ENCODE measurements at places on chromosomes 16 and 17. TPM values are rescaled to one million over a fixed set of nuclear protein-coding genes. Genes with fewer than 3 reads are reported as not detected.
A peak's percentile ranks its signal among the peaks of the same experiment; 100 is the strongest.

Gene TBC1D3C
- not detected for total RNA-seq

Gene KRT32
- not detected for total RNA-seq

Gene PALB2
- total RNA-seq: 9.5 TPM

Gene MC1R
- 2.8 TPM for total RNA-seq

Gene KRTAP3-2
- total RNA-seq: not detected

Gene ABCA6
- total RNA-seq: 0.58 TPM

Gene CBLN1
- total RNA-seq: 0.23 TPM

Gene TBC1D16
- total RNA-seq: 30.5 TPM

Gene HYDIN
- not detected for total RNA-seq

Gene TP53TG3
- total RNA-seq: not detected

Gene GP2
- not detected for total RNA-seq

Gene NKD1
- total RNA-seq: under 0.01 TPM

DNA sequence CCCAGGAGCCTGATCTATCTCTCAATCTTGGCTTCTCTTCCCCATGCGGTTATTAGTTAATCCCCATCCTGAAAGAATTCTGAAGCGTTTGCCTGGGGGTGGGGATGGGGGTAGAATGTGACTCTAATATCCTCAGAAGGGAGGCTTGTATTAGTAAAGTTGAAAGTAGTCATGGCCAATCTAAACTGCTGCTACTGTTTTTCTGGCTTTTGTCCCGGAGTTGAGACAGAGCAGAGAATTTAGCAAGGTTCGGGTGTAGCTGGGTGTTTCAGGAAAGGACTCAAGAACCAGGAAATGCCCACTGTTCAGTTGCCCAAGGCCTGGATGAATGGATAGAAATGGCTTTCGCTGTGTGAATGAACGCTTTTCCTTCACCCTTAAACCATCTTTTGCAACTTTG, 17.6 kb upstream of the ITGAM start:
- no peak for DNase-seq

- no peak for DNase-seq
Observed at GRCh38 chr17:62832405-62832804, 24.3 kb upstream of the MARCHF10 start.

DNA sequence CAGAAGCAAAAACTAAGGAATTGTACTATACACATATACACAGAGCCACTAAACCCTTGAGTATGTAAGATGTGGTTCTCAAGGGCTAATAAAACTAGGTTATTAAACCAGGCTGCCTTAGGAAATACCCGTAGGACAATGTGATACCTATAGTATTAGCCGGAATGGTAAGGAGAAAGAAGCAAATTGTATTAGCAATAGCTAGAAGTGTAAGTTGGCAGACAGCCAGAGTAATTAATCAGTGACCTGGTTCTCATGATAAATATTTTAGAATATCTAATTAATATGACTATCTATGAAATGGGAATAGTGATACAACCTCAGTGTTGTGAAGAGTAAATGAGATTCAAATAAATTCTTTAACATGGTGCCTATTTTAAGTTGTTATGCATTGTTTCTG, 18.6 kb downstream of the GDPD1 start:
- DNase-seq: no peak

DNA sequence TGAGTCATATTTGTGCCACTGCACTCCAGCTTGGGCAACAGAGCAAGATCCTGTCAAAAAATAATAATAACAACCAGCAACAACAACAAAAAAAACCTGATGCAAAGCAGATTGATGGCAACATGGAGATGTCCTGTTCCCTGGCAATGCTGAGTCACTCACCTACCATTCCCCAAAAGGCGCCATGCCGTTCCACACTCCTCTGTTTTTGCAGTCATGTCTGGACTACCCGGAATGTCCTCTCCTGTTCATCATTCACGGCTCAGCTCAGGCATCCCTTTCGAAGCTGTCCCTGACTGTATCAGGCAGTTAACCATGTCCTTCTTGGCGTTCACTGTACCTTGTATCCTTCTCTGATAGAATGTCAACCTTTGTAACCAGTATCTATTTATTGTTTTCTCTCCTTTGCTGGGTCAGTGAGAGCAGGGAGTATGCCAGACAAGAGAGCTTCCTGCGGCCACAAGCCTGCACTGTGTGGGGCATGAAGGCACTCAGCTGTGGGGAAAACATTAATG, 147.7 kb downstream of the ABCC12 start:
- DNase-seq: no peak

DNA sequence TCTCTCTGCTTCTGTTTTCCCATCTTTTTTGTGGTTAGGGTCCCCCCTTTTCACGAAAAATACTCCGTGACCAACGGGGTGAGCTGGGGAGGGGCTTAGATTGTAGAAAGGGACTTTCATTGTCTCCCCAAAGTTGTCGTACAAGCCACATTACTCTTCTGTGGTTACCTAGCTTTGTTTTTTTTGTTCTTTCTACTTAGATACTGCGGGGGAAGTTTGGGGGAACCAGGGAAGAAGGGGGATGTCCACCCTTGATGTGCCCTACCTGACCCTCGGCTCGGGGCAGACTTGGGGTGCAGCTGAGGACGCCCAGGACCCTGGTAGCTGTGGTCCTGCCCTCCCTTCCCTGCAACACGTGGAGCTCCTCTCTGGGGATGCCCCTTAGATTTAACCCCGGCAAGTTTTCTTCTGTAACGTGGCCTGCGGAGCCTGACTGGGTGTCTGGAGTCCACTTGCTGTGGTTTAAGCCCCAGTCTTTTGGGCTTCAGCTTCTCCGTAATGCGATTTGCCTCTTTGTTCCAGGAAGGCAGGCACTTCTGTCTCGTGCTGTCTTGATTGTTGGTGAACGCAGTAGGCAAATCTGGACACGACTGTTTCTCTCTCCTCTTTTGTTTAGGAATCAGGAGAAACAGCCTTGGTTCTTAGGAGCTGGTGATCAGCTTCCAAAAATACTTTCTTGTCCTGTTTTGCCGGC, 892 bp downstream of the ABCC1 start:
- no peak for DNase-seq

GRCh38 chr17:82497483-82498405, 21.8 kb upstream of the FOXK2 start:
- DNase-seq: no peak

GRCh38 chr17:37359682-37360188, 16.1 kb upstream of the C17orf78 start:
- no peak for DNase-seq

- DNase-seq: no peak
Observed at GRCh38 chr17:74853048-74853397, 6.7 kb downstream of the GRIN2C start.

DNA sequence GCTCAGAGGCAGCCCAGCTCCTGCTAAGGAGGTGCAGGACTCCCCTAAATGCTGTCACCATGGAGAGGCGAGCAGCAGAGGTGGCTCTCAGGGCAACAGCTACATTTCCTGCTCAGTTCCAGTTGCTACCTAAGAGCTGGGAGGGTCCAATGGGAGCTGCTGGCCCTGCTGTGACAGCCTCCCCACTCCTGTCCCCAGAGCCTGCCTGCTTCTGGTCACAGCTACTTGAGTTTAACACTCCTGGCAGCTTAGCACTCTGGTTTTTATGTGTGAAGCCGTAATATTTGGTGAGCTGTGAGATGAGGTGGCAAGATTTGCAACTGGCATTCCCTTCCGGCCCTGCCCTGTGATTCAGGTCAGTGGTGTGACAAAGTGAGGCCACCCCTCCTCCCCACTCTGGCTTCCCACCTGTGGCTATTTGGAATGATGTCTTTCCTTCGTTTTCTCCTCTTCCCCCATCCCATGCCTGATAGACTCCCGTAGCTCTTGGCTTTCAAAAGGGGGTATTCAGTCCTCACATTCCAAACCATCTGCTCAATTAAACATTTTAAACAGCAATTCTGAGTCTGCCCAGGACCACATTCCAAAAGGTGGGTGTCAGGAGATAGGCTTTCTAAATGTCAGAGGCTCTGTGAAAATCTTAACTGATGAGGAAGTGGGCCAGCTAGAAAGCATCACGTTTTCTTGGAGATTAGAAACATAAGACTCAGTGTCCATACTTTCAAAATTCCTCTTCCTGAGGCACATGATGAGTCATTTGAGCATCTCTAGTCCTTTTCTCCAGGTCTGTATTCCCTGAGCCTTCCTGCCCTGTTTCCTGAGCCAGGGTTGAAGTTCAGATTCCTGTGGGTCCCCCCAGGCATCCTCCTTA, 42.6 kb upstream of the SKAP1 start:
- DNase-seq: no peak

DNA sequence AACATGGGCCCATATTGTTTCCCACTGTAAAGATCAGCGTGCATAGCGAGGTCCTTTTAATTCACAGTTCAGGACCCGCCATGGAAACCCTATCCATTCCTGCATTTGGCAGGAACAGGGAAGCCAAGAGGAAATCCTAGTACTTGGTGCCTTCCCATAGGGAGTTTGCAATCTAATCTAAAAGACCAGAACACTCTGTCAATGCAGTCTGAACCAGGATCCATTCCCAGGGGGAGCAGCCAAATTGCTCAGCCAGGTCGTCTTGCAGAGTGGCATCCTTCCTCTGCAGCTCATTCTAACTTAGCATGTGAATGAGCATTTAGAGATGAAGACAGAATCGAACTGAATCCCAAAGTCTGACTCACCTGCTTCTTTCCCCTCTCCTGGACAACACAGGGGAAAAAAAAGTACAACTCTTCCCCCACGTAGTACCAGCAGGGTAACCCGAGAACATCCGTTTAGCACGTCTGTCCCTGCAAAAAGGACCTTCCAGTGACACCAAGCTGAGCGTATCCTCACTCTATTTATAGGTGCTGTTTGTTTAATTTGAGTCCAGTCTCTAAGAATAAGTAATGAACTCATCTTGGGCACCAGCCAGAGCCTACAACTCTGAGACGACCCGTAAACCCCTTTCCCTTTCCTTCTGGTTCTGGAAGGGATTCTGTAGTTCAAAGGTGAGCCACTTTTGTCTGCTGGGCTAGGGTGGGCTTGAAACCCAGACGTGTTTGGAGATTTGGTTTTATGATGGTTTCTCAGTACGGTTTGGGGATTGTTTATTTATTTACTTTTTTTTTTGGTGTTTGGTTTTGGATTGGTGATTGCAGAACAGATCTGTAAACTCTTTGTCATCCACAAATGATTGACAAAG, 74.5 kb downstream of the ERCC4 start:
- DNase-seq: no peak

DNA sequence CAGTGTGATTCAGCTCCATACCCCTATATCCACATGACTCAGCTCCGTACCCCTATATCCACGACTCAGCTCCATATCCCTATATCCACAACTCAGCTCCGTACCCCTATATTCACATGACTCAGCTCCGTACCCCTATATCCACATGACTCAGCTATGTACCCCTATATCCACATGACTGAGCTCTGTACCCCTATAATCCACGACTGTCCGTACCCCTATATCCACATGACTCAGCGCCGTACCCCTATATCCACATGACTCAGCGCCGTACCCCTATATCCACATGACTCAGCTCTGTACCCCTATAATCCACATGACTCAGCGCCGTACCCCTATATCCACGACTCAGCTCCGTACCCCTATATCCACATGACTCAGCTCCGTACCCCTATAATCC, 16.8 kb downstream of the CYB5D2 start:
- DNase-seq: no peak

GRCh38 chr16:3597226-3597625, 14.2 kb downstream of the SLX4 start:
- DNase-seq: no peak

DNA sequence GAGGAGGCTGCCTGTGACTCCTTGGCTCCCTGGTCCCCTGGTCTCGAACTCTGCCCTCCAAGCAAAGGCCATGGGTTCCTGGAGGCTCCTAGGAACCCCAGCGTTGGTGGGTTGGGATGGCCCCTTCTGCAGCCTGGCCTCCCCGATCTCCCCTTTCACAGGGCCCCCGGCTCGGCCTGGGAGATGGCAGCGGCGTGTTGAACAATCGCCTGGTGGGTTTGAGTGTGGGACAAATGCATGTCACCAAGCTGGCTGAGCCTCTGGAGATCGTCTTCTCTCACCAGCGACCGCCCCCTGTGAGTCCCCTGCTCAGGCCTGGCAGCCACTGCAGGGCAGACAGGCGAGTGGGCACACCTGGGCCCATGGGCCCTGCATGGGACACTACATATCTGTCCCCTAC, 10.9 kb downstream of the ADGRG3 start:
- DNase-seq: no peak

- no peak for DNase-seq
Observed at GRCh38 chr17:43848601-43849000, 1.6 kb downstream of the CD300LG start.

GRCh38 chr16:49431591-49432290, 58.1 kb downstream of the C16orf78 start:
- no peak for DNase-seq

- no peak for DNase-seq
Observed at GRCh38 chr17:77914385-77915254, 43.9 kb upstream of the TNRC6C start.

GRCh38 chr16:26015776-26016175, 324.0 kb downstream of the HS3ST4 start:
- DNase-seq: no peak

DNA sequence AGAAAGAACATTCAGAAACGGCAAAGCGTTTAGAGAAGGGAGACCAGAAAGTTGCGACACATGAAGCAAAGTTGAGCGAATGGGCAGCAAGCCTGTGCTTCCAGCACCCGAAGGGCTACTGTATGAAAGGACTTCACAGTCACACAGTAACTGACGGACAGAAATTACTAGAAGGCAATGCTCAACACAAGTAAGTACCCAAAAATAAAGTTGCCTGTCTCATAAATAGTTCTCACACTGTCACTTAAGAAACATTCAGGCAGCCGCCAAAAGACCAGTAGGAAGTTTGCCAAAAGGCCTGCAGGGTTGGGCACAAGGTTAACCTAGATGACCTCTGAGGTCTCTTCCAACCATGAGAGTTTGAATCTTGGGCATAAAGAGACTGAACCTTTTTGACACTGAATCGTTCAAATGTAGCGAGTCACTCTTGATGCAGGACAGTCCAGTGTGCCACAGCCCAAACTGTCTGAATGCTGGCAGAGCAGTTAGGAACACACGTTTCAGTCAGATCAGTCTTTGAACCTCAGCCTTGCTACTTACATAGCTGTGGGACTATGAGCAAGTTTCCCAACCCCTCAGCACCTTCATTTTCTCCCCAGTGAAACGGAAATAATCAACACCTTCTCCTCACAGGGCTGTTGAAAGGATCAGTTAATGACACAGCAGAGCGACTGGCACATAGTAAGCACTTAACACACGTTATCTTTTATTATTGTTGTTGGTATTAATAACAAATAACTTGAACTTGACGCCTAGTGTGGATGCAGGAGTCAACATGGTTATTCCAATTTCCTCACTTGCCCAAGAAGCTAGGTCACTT, 10.4 kb downstream of the NCBP3 start:
- DNase-seq: no peak

- no peak for DNase-seq
Observed at GRCh38 chr16:50614955-50615724, 66.0 kb downstream of the SNX20 start.

DNA sequence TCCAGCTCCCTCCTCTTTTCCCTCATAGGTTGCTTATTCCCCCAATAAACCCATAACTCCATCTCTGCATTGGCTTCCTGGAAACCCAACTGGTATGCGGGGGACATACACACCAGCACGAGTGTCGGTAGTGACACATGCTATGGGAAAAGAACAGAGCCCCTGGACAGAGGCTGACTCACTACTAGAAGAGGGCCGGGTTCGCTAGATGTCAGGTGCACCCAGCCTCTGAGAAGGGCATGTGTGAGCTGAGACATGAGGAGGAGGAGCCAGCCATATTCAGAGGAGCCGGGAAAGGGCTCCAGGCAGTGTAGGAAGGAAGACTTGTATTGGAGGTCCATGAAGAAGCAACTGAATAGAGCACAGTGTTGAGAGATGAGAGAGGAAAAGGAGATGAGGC, 241.1 kb downstream of the SOX9 start:
- no peak for DNase-seq

- peak; percentile 76 for DNase-seq
Observed at GRCh38 chr16:77877712-77878347, 89.5 kb downstream of the VAT1L start.
